Epithelial cell of proximal tubule (primary cell): ENCODE measurements at places on chromosomes 5 and 9. TPM values are rescaled to one million over a fixed set of nuclear protein-coding genes. Genes with fewer than 3 reads are reported as not detected.

DNA sequence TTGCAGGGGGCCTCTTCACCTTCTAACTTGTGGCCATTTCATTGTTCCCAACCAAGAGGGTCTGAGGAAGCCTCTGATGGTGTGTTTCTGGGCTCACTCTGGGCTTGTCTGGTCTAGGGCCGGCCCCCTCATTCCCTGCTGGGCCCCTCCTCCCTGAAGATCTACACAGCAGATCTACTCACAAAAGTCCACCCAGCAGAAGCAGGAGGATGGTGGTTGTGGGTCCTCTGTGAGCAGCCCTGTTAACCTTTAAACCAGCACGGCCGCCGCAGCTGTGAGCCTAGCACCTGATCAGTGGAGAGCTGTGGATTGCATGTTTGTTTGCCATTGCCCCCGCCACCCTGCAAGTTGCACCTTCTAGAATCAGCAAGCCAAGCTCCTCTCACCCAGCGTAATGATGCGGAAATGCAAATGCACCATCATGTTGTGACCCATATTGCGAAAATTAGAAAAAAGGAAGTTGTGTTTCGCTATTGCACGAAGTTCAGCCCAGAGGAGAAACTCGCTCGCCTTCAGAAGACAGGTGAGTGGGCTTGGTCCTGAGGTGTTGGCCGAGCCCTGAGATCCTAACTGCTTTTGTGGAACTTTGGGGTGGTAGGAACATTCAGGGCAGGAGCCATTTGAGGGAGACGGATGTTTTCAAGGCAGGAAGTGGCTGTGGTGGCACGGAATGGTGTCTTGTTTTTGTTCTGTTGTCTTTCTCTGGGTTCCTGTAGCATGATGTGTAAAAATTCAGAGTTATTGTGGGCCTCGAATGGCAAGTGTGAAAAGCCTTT lies 16.7 kb downstream of the FGD3 start:
- DNase-seq: no peak

GRCh38 chr9:91422758-91423711 lies 597 bp downstream of the NFIL3 start:
- DNase-seq: no peak

DNA sequence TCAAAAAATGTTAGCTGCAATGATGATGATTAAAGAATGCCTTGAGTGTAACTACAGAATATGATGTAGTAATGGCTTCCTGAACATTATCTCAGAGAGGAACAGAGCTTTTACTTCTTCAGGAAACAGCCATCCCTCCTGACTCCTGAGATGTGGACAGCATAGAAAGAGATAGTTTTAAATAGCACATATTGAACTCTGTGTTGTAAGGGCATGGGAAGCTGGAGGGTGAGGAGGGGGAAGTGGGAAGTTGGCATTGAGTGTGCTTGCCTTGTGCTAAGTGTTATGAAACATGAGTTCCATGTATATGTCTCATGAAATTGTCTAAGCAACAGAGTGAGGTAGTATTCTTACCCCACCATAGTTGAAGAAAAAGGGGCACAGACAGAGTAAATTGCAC lies 161.5 kb upstream of the SLC28A3 start:
- DNase-seq: no peak

DNA sequence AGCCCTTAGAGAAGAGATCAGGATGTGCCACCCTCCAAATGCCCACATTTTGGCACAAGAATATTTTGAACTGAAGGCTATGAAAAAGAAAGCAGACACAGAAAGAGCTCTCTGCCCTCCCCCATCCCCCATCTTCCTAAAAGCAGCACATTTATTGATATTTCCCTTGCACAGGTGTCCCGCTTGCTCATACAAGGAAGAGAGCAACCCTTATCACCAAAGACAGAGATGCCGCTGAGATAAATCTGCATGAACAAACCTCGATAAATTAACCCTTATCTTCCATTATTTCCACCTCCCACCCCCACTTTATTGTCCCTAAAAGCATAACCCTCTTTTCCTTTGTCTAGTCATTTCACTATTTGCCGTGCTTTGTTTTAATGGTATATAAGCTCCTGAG lies 1.8 kb downstream of the SLC28A3 start:
- DNase-seq: no peak

- no peak for DNase-seq
These were observed 295.5 kb downstream of the YTHDC2 start for GRCh38 chr5:113808956-113809355.

DNA sequence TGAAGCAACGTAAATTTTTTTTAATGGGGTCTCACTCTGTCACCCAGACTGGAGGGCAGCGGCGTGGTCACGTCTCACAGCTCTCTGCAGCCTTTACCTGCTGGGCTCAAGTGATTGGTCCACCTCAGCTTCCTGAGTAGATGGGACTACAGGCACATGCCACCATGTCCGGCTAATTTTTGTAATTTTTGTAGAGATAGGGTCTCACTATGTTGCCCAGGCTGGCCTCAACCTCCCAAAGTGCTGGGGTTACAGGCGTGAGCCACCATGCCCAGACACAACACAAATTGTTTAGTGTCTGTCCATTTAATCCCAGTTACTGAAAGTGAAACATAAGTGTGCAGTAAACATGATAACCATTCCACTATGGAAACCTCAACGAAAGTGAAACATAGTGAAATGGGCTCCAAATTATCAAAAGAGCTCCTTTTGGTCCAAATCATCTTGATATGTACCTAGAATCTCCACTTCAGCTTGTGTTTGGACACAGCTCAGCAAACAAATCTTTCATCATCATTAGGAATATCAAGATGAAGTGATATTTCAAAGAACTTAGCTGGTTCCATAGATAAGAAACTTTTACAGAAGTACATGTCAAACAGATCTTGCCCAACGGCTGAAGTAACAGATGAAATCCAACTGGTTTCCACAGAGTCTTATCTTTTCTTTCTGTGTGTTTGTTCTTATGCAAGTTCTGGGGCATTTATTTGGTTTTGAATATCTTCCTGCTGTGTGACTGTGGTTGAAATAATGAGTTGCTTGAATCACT lies 41.2 kb upstream of the PLPP1 start:
- no peak for DNase-seq

GRCh38 chr5:83368835-83369234 lies 102.7 kb upstream of the VCAN start:
- DNase-seq: no peak

GRCh38 chr5:54823006-54823405 lies 162.4 kb downstream of the ESM1 start:
- no peak for DNase-seq

GRCh38 chr9:107218829-107219485 lies 64.1 kb upstream of the RAD23B start:
- no peak for DNase-seq

GRCh38 chr5:16582081-16582480 lies 34.7 kb downstream of the RETREG1 start:
- no peak for DNase-seq

DNA sequence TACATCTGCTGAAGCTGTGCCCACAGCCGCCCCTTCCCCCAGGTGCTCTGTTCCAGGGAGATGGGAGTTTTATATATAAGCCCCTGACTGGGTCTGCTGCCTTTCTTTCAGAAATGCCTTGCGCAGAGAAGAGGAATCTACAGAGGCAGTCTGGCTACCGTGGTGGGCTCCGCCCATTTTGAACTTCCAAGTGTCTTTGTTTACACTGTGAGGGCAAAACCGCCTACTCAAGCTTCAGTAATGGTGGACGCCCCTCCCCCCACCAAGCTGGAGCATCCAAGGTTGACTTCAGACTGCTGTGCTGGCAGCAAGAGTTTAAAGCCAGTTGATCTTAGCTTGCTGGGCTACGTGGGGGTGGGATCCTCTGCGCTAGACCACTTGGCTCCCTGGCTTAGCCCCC lies 41.3 kb downstream of the RANBP17 start:
- DNase-seq: no peak

DNA sequence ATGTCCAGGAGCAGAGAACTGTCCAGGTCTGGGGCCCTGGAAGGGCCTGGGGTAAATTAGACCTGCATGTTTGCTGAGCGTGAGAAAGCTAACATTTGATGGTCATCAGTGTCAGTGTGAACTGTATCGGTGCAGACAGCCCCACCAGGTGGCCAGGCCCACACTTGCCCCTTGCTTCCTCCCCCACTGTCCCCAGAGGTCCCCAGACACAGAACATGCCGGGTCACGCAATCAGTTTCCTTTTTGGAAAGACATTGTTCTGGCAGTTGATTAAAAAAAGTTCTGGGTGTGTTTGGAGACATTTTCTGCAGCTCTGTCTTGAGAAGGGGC lies 1.5 kb downstream of the NKD2 start:
- no peak for DNase-seq

GRCh38 chr5:173612948-173613347 lies 3.5 kb downstream of the BOD1 start:
- no peak for DNase-seq

DNA sequence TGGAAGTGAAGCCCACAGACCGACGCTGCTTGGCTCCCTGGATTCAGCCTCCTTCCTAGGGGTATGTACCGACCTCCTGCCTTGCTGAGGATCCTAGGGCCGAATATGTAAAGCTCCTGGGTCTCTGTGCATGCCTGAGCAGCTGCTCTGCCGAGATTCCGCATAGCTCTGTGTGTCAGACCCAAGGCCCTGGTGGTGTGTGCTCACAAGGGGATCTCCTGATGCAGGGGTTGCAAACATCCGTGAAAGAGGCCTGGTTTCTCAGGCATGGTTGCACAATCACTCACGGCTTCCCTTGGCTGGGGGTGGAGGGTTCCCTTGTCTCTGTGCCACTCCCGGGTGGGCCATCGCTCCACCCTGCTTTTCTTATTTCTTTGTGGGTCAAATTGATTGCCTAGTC lies 19.9 kb upstream of the SVEP1 start:
- no peak for DNase-seq

DNA sequence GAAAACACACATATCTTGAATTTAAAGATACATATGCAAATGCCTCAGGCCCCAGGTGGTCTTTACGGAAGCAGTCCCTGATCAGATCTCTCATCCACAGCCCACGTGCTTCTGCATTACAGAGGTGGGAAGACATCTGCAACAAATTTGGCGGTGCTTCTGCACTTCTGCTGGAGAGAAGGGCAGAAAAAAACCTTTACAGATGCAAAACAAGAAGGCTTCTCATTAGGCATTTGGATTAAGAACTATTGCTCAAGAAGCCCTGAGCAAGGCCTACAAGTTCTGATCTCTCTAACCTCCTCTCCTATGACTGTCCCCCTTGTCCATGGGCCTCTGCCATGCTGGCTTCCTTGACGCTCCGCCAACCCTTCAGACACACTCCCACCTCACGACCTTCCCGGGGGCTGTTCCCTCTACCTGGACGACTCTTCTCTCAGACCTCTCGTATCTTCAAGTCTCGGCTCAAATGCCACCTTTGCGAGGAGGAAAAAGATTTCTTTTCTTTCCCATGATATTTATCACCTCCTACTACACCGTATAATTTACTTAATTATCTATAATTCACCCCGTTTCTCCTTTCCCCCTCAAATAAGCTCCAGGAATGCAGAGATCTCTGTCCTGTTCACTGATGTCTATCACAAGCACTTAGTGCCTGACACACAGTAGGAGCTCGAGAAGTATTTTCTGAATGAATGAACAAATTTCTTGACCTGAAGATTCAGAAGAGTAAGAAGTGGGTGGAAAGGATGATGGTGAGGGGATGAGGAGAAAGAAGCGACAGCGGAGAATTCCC lies 1.1 kb downstream of the MTMR12 start:
- DNase-seq: no peak

- DNase-seq: no peak
These were observed 298.0 kb upstream of the PIK3R1 start for GRCh38 chr5:67917561-67917960.

- no peak for DNase-seq
These were observed 42.8 kb upstream of the TNFSF8 start for GRCh38 chr9:114973216-114973615.

DNA sequence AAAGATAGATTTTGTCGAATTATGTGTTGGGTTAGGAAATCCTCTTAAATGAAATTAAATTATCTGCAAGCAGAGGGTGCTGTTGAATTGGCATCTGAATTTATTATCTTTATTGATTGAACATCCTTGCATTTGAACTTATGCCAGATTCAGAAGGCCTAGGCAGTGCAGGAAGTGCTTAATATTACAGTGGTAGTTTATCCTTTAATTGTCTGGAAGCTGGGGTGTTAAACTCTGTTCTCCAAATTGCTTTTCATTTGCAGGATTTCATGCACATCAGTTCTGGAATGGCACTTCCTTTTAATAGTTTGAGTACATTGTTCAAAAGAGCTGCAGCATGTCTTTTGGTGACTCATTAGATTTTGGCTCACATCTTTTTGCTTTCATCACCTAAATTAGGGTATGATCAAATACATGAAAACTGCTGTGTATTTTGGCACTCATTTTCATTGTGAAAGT lies 186.3 kb downstream of the KDM4C start:
- DNase-seq: no peak

The TGFBR1 gene
- 29.0 and 42.8 TPM in 2 replicates for total RNA-seq

The TLR4 gene
- 1.7 and 7.2 TPM in 2 replicates for total RNA-seq

The ENG gene
- total RNA-seq: 5.0 and 10.6 TPM in 2 replicates

The PRR16 gene
- 0.23 and 0.94 TPM in 2 replicates for total RNA-seq

The SH3TC2 gene
- 2.3 and 2.7 TPM in 2 replicates for total RNA-seq
